ENCODE measurements at places on chromosomes 2 and 18. TPM values are rescaled to one million over a fixed set of nuclear protein-coding genes. Genes with fewer than 3 reads are reported as not detected.

GRCh38 chr2:181467966-181468707, 11.0 kb downstream of the ITGA4 start:
- no peaks in the 10 kb centered on the region for H3K36me3 ChIP-seq
- H3K4me3 ChIP-seq, result no peak overlapping the region
- DNase-seq, result no peak
- no peaks in the 10 kb centered on the region for H3K4me1 ChIP-seq
- peaks cover 28% of the 10 kb centered on the region for H3K27me3 ChIP-seq
- no peak overlapping the region for H3K27ac ChIP-seq

GRCh38 chr2:145851730-145852129, 1331.8 kb upstream of the ZEB2 start:
- no peaks in the 10 kb centered on the region for H3K36me3 ChIP-seq
- peaks cover 25% of the 10 kb centered on the region for H3K4me1 ChIP-seq
- H3K4me3 ChIP-seq, result no peak overlapping the region
- H3K27ac ChIP-seq, result no peak overlapping the region
- H3K27me3 ChIP-seq, result no peaks in the 10 kb centered on the region

DNA sequence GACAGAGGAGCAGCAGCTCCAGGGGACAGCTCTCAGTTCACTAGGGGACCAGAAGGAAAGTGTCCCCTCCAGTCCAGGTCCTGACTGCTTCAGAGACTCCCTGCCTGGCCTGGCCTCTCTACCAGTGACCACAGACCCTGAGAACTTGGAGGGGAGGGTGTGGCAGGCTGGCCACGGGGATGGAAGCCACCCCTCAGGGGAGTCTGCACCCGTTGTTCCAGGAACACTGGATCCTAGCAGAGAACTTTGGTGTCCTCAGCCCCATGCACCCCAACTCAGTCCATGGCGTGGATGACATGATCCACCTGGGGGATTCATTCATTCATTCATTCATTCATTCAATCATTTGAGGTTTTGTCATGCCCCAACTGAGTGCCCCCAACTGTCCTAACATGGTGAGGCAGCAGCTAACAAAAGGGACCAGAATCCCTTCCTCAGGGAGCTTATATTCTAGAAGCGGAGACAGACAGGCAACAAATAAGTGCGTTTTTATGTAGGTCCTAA, 31.9 kb downstream of the MYO7B start:
- peaks cover 11% of the 10 kb centered on the region for H3K27me3 ChIP-seq
- H3K27ac ChIP-seq, result no peak overlapping the region
- no peaks in the 10 kb centered on the region for H3K36me3 ChIP-seq
- H3K4me3 ChIP-seq, result no peak overlapping the region
- no peaks in the 10 kb centered on the region for H3K4me1 ChIP-seq
- no peak for DNase-seq

RBKS gene
- 5.4 TPM for total RNA-seq
